ENCODE measurements at places on chromosomes 1 and 21. TPM values are rescaled to one million over a fixed set of nuclear protein-coding genes. Genes with fewer than 3 reads are reported as not detected.

The KRTAP11-1 gene
- total RNA-seq = 0.73 TPM

The BNIPL gene
- total RNA-seq = 0.37 TPM

The FMOD gene
- total RNA-seq = 0.59 TPM

The LRRC38 gene
- total RNA-seq = not detected

The FAM43B gene
- total RNA-seq = under 0.01 TPM

Data from subcutaneous preadipocyte (primary cell).